Activated gamma-delta T cell treated with Interleukin-2 at 50 U/mL for 16 hours (primary cell): ENCODE measurements at places on chromosomes 11 and 22.

DNA sequence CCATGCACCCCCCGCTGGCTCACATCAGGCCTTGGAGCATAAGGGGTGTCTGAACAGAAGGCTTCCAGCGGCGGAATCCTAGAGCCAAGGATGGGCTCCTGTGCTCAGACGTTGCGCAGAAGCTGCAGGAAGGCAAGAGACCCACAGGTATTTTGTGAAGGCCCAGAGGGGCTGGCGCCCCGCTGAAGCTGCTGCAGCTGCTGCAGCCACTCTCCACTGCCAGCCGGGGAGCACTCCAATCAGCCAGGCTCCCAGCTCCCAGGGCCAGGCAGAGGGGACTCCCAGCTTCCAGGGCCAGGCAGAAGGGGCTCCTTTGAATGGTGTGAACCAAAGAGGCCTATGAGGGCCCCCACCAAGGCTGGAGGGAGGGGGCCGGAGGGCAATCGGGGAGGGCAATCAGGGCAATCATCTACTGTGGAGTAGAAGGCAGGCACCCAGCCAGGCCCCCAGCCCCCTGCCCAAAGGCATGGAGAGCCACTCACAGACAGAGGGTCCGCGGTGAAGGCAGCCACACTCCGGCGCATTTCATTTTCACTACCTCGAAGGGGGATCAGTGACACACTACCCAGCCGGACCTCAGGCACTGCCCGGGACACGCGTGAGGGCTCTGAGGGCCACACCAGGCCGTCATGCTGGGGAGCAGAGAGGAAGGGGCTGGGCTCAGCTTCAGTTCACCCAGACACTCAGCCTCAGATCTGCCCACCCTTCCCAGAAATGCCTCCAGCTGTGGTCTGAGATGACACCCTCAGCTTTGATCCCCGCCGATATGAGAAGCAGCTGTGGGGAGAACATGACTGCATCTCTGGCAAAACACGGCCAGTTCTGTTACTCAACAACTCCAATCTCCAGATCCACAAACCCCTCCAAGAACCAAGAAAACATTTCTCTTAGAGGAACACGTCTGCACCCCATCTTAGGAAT is 11.6 kb upstream of the PDE2A start:
- no peak for DNase-seq

GRCh38 chr11:1747753-1748635 is 2.4 kb downstream of the IFITM10 start:
- no peak for DNase-seq

- no peak for DNase-seq
Observed at GRCh38 chr11:7905549-7905948, 25.5 kb downstream of the OR10A6 start.

GRCh38 chr11:108703916-108704315 is 39.0 kb downstream of the DDX10 start:
- no peak for DNase-seq

DNA sequence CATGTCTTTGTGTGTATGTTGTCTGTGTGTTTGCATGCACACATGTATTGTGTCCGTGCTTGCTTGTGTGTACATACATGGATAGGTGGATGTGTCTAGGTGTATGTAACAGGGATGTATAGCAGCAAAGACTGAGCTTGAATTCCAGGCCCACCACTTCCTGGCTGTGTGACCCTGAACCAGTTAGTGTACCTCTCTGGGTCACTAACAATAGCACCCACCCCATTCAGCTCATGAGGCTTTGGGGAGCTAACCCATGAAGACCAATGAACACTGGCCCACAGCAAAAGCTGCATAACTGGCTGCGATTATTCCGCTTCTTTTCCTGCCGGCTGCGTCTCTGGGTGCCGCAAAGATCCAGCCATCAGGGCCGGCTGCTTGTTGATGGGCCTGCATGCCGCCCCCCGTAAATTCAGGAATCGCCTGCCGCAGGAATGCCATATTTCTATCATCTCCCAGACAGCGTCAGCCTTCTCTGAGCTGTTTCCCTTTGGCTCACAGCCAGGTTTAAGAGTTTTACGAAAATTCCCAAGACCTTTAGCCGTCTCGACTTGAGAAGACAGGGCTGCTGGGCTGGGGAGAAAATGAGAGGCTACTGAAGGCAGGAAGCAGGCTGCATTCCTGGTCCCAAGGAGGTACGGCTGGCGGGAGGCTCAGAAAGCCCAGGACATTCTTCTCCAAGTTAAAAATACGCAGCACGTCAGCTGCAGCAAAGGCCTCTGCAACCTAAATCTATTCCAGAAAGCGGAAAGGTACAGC is 224.6 kb downstream of the MN1 start:
- DNase-seq: no peak

DNA sequence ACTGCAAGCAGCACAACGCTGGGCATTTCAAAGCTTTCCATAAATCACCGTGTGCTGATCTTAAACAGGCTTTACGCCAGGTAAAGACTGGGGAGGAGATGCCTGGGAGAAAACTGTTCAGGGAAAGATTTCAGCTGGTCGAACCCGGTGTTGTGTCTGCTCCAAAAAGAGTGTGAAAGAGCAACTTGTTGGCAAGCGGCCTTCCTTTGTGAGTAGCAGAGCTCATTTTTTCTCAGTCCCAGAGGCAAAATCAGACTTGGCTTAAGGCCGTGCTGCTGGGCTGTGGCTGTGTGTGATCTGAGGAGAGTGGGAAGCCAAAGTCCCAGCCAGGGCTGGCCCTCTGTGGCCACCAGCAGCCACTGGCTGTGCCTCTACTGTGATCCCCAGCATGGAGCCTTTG is 75.7 kb upstream of the E2F8 start:
- DNase-seq: no peak
